Thyroid gland (tissue), 4 donors: ENCODE measurements at places on chromosomes 12 and 14. TPM values are rescaled to one million over a fixed set of nuclear protein-coding genes. Genes with fewer than 3 reads are reported as not detected.

The HOXC11 gene
- total RNA-seq, result not detected

- no peaks in the 10 kb centered on the region for H3K36me3 ChIP-seq
- no peak overlapping the region for H3K27ac ChIP-seq
- no peak for DNase-seq
- H3K4me3 ChIP-seq, result no peak overlapping the region
Observed at GRCh38 chr12:17016116-17016864, 410.3 kb upstream of the LMO3 start.

DNA sequence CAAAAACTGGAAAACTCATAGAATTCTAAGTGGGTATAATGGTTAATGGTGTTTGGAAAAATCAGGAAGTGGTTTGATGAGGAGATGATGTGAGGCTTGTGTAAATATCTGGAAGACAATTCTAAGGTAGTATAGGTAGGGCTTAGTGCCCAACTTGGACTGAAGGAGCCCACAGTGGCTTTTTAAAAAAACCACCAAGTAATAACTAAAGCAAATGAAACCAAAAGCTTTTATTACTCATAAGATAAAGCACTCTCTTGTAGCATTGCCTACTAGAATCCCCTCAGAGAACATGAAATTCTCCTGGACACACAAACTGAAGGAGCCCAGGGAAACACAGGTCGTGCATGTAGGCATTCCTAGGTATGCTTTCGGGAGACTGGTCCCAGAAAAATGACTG is 324.5 kb downstream of the NELL2 start:
- DNase-seq, result no peak
- H3K4me1 ChIP-seq, result no peaks in the 10 kb centered on the region
- H3K27ac ChIP-seq, result no peak overlapping the region
- no peaks in the 10 kb centered on the region for H3K36me3 ChIP-seq
- no peak overlapping the region for H3K4me3 ChIP-seq
- H3K27me3 ChIP-seq, result no peaks in the 10 kb centered on the region

The HPD gene
- 0.39 TPM for total RNA-seq

GRCh38 chr12:118763234-118763633 is 218.1 kb upstream of the SRRM4 start:
- H3K4me3 ChIP-seq, result no peak overlapping the region
- no peaks in the 10 kb centered on the region for H3K27me3 ChIP-seq
- no peak for DNase-seq
- no peaks in the 10 kb centered on the region for H3K4me1 ChIP-seq
- H3K36me3 ChIP-seq, result no peaks in the 10 kb centered on the region

DNA sequence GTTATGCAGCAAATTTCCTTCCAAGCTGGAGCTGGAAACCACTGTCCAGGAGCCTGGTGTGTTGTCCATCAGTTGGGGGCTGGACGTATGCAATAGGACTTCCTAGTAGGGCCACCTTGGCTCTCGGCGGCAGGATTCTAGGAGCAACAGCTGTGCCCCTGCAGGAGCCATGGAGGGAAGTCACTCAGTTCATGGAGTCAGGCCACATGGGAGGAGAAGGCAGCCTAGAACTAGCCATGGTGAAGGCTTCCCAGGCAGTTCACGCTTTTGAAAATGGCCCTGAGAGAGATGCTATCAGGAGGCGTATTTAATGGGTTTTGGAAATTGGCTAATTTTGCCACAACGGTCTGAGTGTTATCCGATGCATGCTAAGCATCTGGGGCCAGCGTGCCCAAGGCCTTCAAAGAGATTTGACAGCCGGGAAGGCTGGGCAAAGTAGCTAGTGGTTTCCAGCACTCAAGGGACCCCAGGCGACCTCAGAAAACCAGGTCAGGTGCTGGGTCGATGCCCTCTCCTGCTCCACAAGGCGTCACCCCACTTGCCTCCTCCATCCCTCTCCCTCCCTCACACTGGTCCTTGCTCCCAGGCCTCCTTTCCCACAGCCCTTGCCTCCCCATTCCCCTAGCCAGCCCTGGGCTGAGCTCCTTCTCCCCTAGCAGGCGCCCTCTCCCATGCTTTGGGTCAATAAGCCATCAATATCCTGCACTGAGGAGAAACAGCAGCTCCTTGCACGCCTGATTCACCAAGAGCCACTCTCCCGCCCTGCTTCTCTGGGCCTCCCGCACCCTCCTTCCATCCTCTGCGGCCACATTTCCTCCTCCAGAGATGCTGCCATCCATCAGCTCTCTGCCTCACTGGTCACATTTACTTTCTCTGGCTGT is 30.9 kb upstream of the SYNDIG1L start:
- H3K36me3 ChIP-seq, result no peaks in the 10 kb centered on the region
- no peaks in the 10 kb centered on the region for H3K27me3 ChIP-seq
- no peak for DNase-seq
- H3K4me1 ChIP-seq, result no peaks in the 10 kb centered on the region

- no peak overlapping the region for H3K27ac ChIP-seq
- H3K4me3 ChIP-seq, result no peak overlapping the region
- H3K27me3 ChIP-seq, result no peaks in the 10 kb centered on the region
- H3K4me1 ChIP-seq, result no peaks in the 10 kb centered on the region
- peak; percentile 15 for DNase-seq
- H3K36me3 ChIP-seq, result no peaks in the 10 kb centered on the region
Observed at GRCh38 chr14:94673781-94674231, 61.6 kb downstream of the SERPINA3 start.

- H3K36me3 ChIP-seq, result no peaks in the 10 kb centered on the region
- H3K27ac ChIP-seq, result no peak overlapping the region
- no peak for DNase-seq
Observed at GRCh38 chr14:91980157-91980556, 32.7 kb upstream of the FBLN5 start.

DNA sequence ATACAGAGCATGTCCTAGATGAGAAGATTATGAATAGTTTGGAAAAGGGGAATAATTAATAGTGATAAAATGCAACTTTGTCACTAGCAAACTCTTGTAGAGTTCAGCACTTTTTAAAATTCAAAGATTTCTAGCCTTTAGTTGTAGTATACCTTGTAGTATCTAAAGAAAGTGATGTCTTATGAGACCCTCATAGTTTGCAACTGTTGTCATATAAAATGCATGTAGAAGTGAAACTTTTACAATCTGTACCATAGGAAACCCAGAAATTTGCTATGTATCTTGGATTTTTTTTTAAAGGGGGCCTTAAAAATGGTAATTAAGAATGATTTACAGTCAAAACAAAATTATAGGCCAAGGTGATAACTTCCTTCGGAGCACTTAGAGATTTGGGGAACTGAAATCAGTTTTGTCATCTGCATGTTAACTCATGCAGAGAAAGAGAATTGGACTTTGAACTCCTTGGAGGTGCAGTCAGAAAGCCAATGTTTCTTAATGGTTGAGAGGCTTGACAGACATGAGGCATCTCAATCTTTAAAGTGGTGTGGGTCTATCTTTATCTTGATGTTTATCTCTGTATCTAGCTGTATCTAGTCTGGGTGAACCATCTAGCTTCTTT is 1.3 kb downstream of the LRRK2 start:
- no peaks in the 10 kb centered on the region for H3K36me3 ChIP-seq
- no peaks in the 10 kb centered on the region for H3K27me3 ChIP-seq
- no peak overlapping the region for H3K4me3 ChIP-seq

The SPRING1 gene
- 95.3 TPM for total RNA-seq

- H3K36me3 ChIP-seq, result peaks cover 40% of the 10 kb centered on the region
- H3K4me1 ChIP-seq, result no peaks in the 10 kb centered on the region
- no peak overlapping the region for H3K4me3 ChIP-seq
Observed at GRCh38 chr12:132925597-132926414, 30.3 kb downstream of the ZNF605 start.

The SLC6A15 gene
- total RNA-seq, result 1.8 TPM

The NRL gene
- 11.7 TPM for total RNA-seq

- no peaks in the 10 kb centered on the region for H3K27me3 ChIP-seq
- H3K27ac ChIP-seq, result no peak overlapping the region
- no peaks in the 10 kb centered on the region for H3K4me1 ChIP-seq
- no peak overlapping the region for H3K4me3 ChIP-seq
Observed at GRCh38 chr14:71163050-71163841, 256.0 kb downstream of the PCNX1 start.

DNA sequence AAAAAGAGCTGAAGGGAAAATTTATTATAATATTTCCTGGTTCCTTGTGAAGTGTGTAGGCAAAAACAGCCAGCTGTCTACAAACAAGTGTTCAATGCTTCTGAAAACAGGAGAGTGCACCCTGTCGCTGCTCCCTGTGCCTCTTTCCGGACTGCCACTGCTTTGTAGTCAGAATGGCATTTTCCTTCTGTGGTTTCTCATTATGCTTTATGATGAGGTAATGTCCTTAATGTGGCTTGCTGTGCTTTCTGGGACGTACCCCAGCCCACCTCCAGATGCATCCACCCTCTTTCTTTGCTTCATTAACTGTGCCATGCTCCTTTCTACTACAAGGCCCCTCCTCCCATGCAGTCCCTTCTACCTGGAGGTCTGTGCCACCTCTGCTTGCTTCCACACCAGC is 148.1 kb downstream of the SYT1 start:
- no peaks in the 10 kb centered on the region for H3K4me1 ChIP-seq
- H3K27ac ChIP-seq, result no peak overlapping the region
- no peak for DNase-seq
- no peak overlapping the region for H3K4me3 ChIP-seq
- H3K36me3 ChIP-seq, result no peaks in the 10 kb centered on the region
- no peaks in the 10 kb centered on the region for H3K27me3 ChIP-seq

- H3K36me3 ChIP-seq, result no peaks in the 10 kb centered on the region
- no peaks in the 10 kb centered on the region for H3K4me1 ChIP-seq
- no peak overlapping the region for H3K4me3 ChIP-seq
- H3K27ac ChIP-seq, result no peak overlapping the region
Observed at GRCh38 chr12:98037401-98038140, 477.8 kb upstream of the TMPO start.

DNA sequence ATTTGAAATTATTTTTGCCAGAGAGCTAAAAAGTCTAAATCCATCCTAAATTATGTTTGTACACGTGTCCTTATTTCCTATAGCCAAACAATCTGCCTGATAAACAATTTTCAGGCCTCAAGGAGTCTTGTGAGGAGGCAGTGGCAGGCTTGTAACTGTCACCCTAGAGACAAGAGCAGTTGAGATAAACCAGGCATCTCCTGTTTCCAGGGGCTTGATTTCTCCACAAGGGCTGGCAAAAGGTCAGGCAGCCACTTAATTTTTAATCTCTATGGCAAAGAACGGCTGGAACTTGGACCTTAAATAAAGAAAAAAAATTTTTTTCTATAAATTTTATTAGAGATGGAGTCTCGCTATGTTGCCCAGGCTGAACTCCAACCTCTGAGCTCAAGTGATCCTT is 15.5 kb downstream of the PKP2 start:
- DNase-seq, result no peak
- H3K4me3 ChIP-seq, result no peak overlapping the region
- no peaks in the 10 kb centered on the region for H3K36me3 ChIP-seq
- H3K27ac ChIP-seq, result no peak overlapping the region

DNA sequence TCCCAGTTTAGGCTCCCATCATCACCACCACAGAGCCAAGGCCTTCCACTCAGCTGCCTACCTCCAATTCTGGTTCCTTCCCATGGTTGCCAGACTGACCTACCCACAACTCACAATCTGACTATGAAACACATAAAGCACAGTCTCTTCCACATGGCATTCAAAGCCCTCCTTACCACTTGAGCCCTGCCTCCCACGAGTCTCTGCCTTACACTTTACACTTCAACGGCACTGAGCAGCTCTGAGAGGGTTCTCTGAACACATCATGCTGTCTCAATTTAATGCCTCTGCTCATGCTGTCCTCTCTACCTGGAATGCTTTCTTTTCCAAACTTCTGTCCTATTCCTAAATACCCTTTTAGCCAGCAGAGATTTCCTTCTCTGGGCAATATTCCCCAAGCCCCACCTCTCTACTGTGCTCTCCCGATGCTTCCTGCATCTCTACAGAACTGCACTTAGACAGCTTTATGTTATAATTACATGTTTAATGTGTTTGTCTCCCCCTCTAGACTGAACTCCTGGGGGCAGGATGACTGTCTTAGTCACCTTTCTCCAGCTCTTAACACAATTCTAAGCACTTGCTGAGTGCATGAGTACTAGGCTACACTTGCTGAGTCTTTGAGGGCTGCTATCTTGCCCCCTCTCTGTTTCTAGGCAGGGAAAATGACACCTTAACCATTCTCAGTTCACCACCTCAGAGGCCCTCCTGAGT is 23.5 kb downstream of the FMNL3 start:
- H3K4me1 ChIP-seq, result peaks cover 28% of the 10 kb centered on the region
- H3K4me3 ChIP-seq, result no peak overlapping the region
- no peaks in the 10 kb centered on the region for H3K36me3 ChIP-seq
- DNase-seq, result no peak
- no peak overlapping the region for H3K27ac ChIP-seq

DNA sequence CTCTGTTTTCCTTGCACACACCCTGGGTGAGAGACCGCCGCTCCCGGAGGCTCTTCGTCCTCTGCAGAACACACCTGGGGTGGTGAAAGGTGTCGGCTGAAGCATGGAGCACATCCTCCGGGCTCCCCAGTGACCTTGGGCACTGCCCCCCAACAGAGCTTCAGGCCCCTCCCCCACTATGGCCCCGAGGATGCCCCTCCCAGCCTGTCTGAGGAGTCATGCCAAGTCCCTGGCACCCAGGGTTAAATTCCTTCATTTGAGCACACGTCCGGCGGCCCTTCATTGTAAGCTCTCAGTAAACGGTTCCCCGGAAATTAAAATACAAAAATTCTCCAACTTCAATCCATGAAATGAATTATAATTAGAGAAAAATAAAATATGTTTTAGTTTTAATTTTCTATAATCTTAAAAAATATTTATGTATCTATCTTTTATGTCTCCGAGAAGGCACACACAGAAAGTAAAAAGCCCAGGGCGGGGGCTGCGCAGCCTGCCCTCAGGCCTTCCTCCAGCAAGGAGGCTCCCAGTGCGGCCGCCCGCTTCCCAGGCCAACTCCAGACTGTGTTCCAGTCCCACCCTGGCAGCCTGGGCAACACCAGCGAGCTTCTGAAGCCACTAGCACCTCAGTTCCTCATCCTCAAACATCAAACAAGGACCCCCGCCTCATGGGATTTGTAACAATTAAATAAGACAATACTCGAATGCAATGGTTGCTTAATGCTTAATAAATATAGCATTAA is 63.5 kb downstream of the TMEM132D start:
- H3K4me1 ChIP-seq, result no peaks in the 10 kb centered on the region
- H3K27ac ChIP-seq, result no peak overlapping the region
- no peaks in the 10 kb centered on the region for H3K27me3 ChIP-seq
- no peak for DNase-seq
- no peaks in the 10 kb centered on the region for H3K36me3 ChIP-seq
- H3K4me3 ChIP-seq, result no peak overlapping the region

DNA sequence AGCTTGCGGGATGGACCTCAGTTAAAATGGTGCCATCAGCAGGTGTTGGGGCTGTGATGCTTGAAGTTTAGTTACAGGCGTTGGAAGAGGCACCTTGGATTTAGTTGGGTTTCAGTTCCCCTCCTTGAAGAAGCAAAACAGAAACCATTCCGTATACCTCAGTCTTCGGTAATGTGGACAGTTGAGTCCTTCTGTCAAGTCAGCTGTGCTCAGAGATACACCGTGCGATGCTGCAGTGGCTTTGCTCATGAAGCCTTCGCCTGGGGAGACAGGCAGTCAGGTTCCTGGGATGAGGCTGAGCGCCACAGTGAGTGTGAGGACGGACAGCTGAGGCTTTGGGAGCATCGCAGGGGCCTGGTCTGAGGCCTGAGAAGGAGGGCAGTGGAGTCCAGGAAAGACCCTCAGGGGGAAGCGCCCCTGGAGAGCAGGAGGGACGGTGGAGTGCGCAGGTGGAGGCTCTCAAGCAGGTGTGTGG is 7.4 kb downstream of the RAN start:
- H3K4me1 ChIP-seq, result peaks cover under 1% of the 10 kb centered on the region
- peaks cover 34% of the 10 kb centered on the region for H3K36me3 ChIP-seq
- no peak overlapping the region for H3K27ac ChIP-seq
- DNase-seq, result no peak
